Naive thymus-derived CD4-positive, alpha-beta T cell (primary cell): ENCODE measurements at places on chromosomes 2 and 18. TPM values are rescaled to one million over a fixed set of nuclear protein-coding genes. Genes with fewer than 3 reads are reported as not detected.

GRCh38 chr2:17821535-17822444 is 5.5 kb downstream of the MSGN1 start:
- no peak for DNase-seq

DNA sequence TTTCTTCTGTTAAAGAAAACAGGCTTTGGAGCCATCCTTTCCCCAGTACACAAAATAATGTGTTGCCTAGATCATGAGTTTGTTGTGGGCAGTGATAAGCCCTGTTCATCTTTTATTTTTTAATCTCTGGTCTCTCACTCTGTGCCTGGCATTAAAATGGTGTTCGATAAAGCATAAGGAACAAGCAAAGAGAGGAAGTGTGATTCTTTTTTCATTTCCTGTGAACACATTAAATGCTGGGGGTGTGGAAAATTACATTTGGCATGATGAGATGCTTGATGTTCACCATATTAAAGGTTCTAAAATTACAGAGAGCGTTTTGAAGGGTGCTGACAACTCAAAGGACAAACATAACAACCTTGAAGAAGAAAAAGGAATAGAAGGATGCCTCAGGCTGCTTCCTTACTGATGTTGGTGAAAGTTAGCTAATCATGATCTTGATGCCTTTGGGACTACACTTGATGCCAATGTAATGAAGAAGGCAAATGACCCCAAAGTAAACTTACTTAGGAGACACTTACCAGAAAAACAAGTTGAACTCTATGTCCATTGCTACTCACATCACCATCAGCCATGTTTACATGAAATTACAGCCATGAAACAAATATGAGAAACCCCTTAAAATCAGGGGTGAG is 33.0 kb downstream of the TMEFF2 start:
- DNase-seq: peak; percentile 3

- no peak for DNase-seq
These were observed 61.7 kb downstream of the CCDC88A start for GRCh38 chr2:55357927-55358326.

DNA sequence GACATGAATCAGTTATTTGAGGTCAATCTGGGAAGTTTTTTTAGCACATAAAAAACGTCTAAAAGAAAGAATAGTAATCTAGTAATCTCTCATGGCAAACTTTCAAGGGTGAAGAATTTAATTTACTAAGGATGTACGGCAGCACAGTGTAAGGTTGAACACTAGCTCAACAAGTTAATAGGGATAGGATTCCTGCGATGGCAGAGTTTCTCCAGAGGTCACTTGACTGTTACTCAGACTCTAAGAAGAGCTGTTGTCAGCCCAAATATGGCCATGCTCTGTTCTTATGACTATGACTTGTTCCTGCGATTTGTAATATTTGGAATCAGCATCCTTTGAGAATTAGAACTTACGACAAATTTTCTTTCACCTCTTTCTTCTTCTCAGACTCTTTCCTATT is 553.3 kb upstream of the TNP1 start:
- DNase-seq: no peak

- no peak for DNase-seq
These were observed 201.9 kb upstream of the RASGRP3 start for GRCh38 chr2:33274524-33274923.

GRCh38 chr2:41698678-41699422 is 349.0 kb upstream of the PKDCC start:
- no peak for DNase-seq

- no peak for DNase-seq
These were observed 16.5 kb downstream of the SUMO1 start for GRCh38 chr2:202221873-202222272.

DNA sequence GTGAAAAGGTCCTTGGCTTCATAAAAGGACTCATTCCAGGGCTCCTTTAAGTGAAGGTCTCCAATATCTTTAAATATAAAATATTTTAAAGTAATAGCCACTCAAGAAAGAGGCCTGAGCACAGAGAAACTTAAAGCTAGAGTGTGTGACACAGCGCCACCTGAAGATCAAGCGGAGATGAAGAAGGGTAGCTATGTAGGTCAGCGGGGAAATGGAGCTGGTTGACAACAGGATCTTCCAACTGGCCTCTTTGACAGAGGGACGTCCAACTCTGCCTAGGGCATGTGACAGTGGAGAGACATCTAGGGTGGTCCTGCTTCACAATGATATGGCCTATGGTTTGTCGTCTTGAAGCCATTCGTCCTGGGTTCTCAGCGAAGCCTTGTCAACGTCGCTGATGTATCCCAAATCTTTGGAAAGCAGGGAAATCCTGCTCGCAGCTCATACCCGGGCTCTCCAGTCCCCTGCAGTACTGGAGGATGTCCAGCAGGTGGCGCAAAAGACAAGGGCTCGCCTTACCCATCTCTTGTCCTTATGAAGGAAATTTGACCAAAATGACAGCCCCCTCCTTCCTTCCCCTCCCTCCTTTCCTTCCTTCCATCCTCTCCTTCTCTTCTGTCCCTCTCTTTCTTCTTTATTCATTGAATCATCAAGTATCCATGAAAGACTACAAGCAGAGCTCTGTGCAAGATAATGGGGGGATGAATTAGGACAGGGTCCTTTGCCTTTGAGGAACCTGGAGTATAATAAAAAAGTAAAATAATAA is 59.6 kb downstream of the LONRF2 start:
- peak; percentile 42 for DNase-seq

- no peak for DNase-seq
These were observed 64.8 kb downstream of the KCNG2 start for GRCh38 chr18:79862562-79862961.

SERPINB3 gene
- not detected for polyA plus RNA-seq

MOGAT1 gene
- polyA plus RNA-seq: not detected

COX7A2L gene
- 204 TPM for polyA plus RNA-seq
